ENCODE measurements at places on chromosomes 12 and 14.

GRCh38 chr14:100673085-100673806 lies 53.4 kb upstream of the DLK1 start:
- peak; percentile 66 for DNase-seq

GRCh38 chr14:58634406-58635090 lies 3.2 kb upstream of the DACT1 start:
- no peak for DNase-seq

DNA sequence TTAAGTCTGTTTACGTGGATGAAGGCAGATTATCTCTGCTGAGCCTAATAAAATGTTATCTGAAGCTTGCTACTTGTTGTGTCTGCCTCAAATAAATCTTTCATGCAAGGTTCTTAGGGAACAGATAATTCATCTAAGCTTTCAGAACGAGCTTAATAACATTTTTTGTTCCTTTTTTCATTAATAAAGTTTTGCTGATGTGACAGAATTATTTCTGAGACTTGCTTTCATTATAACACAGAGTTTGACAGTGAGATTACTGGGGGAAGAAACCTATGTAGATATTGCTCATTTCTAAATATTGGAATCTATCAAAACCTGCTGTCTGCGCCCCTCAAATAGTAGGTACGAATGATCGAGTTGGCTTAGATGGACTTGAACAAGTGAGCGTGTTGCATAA lies 948.7 kb upstream of the SEL1L start:
- DNase-seq = no peak

- DNase-seq = no peak
Measured at GRCh38 chr14:21840765-21841164, 167.1 kb upstream of the OR4E1 start.

GRCh38 chr12:93109551-93110203 lies 180.6 kb upstream of the EEA1 start:
- no peak for DNase-seq

All from lower lobe of right lung (tissue), 2 donors.